Karpas-422 (cell line): ENCODE measurements at places on chromosomes 6 and 20. TPM values are rescaled to one million over a fixed set of nuclear protein-coding genes. Genes with fewer than 3 reads are reported as not detected.

DNA sequence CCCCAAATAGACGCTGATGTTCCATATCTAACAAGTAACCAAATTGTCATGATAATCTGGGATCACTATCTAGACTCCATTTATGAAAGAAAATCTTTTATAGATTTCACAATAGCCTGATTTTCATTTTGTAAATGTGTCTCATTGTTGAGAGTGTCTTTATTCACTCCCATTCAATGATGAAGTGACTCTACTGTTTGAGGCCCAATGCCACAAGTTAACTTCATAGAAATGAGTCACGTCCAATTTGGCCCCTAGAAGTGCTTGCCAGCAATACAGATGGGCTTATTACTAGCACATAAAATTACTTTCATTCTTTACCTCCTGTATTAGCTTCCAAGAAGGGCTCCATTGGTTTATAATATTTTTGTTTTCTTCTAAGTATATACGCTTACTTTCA, 6.3 kb downstream of the IPCEF1 start:
- no peak for DNase-seq

- no peak for DNase-seq
These were observed 105.0 kb downstream of the TIAM2 start for GRCh38 chr6:155100087-155100486.

DNA sequence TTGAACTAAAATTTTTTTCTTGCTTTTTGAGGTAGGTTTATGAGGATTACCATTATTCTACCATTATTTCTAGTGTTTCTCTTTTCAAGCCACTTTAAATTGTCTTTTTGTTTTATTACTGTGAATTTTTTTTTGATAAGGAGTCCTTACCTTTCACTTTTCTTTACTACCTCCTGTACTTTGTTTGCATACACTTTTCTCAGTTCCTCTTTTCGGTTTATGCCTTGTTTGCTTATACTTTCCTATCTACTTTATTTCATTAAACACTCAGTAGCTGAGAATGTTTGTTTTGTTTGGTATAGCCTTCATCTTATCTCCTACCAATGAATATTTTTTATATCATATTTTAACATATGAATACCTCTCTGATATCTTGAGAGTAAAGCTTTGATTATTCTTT, 147.9 kb downstream of the TFAP2B start:
- no peak for DNase-seq

ESF1 gene
- 12.2 and 16.9 TPM in 2 replicates for total RNA-seq

RIMS4 gene
- total RNA-seq = not detected in 2 replicates
